ENCODE measurements at places on chromosomes 1 and 21.
A peak's percentile ranks its signal among the peaks of the same experiment; 100 is the strongest.

DNA sequence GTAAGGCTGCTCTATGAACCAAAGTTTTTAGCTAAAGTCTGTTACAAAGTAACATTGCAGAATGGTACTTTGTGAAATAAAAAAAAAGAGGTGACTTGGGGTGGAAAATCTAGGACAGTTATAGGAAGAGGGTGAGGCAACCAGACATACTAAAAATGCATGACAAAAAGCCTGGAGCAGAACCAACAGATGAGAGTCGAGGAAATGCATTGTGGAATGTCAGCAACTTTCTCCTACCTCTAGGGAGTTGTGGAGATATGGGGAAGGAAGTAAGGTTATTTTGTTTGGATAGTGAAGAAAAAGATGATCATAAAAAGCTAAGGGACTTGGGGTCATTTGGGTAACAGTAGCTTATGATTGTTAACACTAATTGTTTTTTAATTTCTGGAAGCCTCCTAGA lies 295.6 kb downstream of the S1PR1 start:
- no peak for DNase-seq

GRCh38 chr21:14691914-14692313 lies 145.8 kb upstream of the SAMSN1 start:
- DNase-seq = no peak

DNA sequence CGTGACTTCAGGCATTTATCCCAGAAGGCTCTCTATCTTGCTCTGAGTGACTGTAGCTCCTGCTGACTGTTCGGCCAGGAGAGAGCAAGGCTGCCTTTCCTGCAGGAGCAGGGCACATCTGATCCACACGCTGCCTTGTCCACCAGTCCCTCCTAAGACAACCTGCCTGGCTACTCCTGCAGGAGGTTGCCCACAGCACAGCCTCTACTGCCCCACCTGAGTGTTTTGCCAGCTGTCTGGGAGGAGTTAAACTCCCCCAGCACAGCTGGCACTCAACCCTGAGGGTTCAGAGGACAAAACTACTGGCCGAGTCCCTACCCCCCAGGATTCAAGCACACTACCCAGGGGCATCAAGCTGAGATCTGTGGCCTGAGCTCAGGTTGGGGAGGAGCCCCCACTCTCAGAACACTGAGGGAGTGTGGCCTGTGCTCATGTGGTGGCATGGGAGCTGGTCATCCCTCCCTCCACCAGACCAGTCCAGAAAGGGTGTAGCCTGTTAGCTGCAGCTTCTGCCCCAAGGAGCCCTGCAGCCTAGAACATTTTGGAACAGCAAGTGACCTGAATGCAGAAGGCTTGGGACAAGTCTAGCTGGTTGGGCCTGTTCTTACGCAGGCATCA lies 237.3 kb downstream of the SLC44A5 start:
- no peak for DNase-seq

GRCh38 chr1:100719490-100719889 lies at the start of gene VCAM1:
TSS of gene VCAM1 (plus strand) at chr1:100719742. CDS start at chr1:100719861, 119 bp downstream.
- DNase-seq = no peak

- DNase-seq = no peak
Observed at GRCh38 chr1:41414296-41414695, 53.1 kb downstream of the FOXO6 start.

DNA sequence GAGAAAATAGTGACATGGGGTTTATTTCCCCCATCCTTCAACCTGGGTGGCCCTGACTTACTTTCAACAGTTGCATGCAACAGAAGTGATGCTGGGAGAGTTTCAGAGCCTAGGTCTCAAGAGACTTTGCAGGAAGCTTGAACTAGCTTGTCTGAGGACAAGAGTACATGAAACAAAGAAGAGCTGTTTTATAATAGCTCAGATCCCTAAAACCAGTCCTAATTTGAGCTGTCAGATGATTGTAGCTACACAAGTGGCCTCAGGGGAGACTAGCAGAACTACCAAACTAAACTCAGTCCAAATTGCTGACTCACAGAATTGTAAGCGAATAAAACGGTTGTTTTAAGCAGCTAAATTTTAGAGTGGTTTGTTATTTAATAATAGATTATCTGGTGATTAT lies 17.1 kb downstream of the RC3H1 start:
- DNase-seq = no peak

GRCh38 chr1:84722794-84723193 lies 32.5 kb upstream of the SSX2IP start:
- no peak for DNase-seq

GRCh38 chr1:83118472-83118871 lies 880.5 kb downstream of the TTLL7 start:
- no peak for DNase-seq

GRCh38 chr1:7224644-7225043 lies 439.4 kb downstream of the CAMTA1 start:
- no peak for DNase-seq

GRCh38 chr1:196306421-196306820 lies 301.8 kb downstream of the KCNT2 start:
- DNase-seq = no peak

GRCh38 chr1:84687714-84688462 lies 2.4 kb downstream of the SSX2IP start:
- no peak for DNase-seq

- DNase-seq = peak; percentile 80
Observed at GRCh38 chr1:45569962-45570581, 13.8 kb upstream of the NASP start.

DNA sequence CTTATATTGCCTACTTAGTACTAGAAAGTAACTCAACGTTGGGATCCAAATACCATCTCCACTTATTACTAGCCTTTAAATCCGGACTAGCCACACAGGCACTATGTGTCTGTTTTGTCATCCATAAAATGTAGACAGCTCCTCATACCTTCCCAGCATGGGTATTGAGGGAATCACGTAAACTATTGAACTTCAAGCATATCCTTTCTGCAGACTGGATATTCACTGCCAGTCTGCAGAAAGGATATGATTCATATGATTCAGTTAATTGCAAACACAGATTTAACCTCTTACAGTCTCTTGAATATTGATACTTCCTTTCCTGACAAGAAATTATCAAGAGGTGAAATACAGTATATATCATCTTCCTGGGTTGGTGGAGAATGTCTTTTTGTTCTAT lies 186.0 kb downstream of the LEPR start:
- no peak for DNase-seq

DNA sequence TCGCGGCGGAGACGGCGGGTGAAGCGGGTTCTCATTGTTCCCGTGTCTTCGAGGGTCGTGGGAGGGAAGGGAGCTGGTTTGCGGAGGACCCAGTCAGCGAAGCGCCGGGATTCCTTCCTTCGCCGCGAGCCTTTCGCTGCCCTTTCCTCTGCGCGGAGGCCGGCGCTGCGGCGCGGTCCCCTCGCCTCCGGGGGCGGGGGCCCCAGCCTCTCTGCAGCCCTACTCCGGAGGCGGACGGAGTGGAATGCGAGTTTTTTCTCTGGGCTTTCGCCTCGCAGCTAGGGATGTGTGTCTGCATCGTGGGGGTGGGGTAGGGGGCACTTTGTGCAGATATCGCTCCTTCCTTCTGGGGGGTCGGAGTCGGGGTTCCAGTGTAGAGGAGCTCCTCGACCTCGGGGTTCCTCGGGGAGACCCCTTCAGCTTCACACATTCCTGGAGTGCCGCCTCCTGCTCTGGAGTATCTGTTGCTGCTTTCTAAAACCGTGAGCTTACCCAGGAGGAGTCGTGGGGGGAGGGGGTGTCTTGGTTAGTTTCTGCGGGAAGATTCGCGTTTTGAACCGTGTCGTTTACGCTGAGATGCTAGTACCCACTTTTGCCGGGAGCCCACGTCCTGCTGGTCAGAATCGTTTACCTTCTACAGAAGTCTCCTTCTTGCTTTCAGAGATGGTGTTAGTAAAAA lies 595 bp downstream of the RNF2 start:
- DNase-seq = no peak

DNA sequence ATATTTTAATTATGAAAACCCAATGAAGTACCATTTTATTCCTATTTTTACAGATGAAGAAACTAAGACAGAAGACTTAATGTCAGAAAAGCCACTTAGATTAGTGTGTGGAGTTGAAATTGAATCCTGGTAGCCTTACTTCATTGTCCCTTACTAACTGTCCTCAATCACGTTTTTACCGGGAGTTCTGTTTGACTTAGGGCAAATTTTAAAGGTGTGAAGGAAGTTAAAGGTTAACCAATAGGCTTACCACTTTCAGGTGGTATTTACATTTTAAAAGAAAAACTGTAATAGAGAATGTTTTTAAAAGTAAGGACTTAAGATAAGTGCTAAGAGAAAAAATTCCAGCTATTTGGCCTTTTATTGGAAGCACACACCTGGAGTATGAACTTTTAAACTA lies 12.4 kb downstream of the RRP15 start:
- DNase-seq = no peak

DNA sequence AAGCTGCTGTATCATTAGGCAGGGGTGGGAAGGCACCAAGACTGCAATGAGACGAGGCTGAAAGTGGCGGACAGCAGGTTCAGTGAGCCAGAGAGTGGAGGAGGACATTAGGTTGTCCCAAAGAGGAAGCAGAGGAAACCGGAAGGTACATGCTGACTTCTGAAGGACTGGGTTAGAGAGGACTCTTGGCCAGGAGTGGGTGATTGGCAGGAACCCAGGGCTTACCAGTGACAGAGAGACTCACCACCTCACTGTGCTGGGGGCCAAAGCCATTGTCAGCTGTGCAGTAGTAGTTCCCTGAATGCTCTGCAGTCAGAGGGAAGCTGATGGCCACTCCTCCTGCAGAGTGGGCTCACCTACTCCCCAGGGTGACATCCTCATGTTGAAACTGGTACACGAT lies 41.9 kb upstream of the FCRL4 start:
- no peak for DNase-seq

GRCh38 chr1:2290171-2290578 lies 62.1 kb downstream of the SKI start:
- DNase-seq = no peak

DNA sequence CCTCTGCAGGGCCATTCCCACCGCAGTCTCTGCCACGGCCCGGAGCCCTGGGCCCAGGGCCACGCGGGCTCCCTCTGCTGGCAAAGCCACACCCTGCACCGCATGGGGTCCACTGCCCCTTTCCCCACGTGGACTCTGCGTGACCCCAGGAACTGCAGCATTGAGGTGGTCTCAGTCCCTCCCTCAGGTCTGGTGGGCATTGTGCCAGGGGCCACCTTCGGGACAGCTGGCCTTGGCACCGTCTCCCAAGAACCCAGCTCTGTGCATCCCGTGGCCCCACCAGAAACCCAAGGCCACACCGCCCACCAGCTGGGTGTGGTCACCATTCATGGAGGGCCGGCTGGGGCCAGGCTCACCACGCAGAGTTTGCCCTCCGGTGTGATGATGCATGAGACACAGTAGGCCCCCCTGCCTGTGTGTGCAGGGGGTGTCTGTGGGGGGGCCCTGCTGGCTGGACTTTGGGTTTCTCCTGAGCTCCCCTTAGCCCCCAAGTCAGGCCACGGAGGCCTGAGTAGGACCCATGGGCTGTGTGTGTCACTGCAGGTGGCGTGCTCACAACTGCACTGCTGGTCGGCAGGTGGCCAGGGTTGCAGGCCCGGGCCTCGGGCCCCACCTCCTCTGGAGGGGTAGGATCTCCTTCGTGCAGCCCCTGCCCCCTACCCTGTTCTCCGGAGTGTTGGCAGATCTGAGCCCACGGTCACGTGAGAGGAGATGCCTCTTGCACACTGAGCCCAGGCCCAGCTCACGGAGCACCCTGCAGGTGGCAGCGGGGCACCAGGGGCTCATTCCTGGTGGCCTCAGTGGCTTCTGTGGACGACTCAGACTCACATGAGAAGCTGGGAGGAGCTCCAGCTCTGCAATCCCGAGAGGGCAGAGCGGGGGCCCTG lies 5.8 kb downstream of the VWA1 start:
- peak; percentile 47 for DNase-seq

- no peak for DNase-seq
Observed at GRCh38 chr1:5751833-5752745, 240.1 kb downstream of the NPHP4 start.

GRCh38 chr1:160205242-160206035 lies at the start of gene PEA15:
TSS of gene PEA15 (plus strand) at chr1:160205384. CDS start at chr1:160211545, 6,161 bp downstream.
- peak; percentile 75 for DNase-seq

DNA sequence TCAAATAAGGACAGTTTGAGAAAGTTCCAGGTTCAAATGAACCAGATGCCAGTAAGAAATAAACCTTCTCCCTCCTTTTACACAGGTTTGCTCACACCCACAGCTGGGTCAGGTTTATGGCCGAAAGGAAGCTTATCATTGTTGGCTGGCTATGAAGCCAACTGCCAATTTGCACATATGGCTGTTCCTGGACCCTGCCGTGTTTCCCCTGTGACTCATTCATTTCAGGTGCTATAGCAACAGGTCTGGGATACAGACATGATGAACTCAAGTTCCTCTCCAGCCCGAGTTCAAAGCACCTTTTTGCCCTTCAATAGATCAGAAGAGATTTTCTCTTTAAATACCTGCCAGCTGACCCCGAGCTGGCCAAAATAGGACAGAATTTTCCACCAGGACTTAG lies 134.4 kb upstream of the SMYD2 start:
- no peak for DNase-seq

DNA sequence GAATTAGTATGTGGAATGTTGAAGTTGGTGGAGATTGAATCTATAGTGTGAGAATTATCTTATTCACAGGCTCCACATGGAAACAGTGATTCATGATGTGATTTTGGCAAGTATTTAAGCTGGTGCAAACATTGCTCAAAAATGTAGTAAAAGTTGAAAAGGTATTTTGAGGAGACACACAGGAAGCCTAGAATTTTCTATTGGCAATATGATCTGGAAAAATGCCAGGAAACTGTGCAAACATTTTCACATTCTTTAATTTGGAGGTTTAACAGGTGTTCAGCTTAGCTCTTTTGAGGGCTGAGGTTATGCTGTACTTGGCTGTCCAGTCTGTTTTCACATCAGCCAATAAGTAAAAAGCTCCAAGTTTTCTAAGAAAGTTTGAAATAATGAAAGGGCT lies 327.3 kb downstream of the RWDD3 start:
- no peak for DNase-seq

- no peak for DNase-seq
Observed at GRCh38 chr1:212862111-212862690, 4.1 kb downstream of the FLVCR1 start.

GRCh38 chr1:176206006-176206960 lies 803 bp downstream of the COP1 start:
- DNase-seq = peak; percentile 22

- no peak for DNase-seq
Observed at GRCh38 chr1:213269829-213270228, 218.8 kb downstream of the RPS6KC1 start.

DNA sequence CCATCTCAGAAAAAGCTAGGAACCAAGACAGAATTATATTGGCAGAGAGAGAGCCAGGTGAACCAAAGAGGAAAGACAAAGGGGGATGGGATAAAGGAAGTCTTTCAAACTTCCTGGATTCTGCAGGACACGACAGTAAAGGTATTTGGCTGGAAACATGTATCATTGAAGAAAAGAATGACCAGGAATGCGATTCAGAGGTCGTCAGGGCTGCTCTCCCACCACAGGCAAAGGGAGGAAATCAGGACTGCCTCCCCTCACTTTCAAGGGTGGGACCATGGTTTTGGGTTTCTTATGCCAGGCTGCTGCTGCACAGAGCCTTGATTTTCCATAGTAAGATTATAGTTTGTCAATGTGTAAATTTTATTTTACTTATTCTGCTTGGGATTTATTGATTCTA lies 848.8 kb downstream of the BRINP3 start:
- DNase-seq = no peak

GRCh38 chr21:36316872-36317484 lies 3.0 kb upstream of the MORC3 start:
- no peak for DNase-seq

- DNase-seq = no peak
Observed at GRCh38 chr1:154842635-154843034, 27.4 kb downstream of the KCNN3 start.

- DNase-seq = no peak
Observed at GRCh38 chr1:70071601-70072000, 133.8 kb downstream of the LRRC40 start.

Data from CD4-positive, alpha-beta T cell treated with Interleukin-4 for 1 hour (primary cell).